Fibroblast of villous mesenchyme (primary cell): ENCODE measurements at places on chromosomes 2 and 18. TPM values are rescaled to one million over a fixed set of nuclear protein-coding genes. Genes with fewer than 3 reads are reported as not detected.
A peak's percentile ranks its signal among the peaks of the same experiment; 100 is the strongest.

The FAM237A gene
- not detected in 2 replicates for total RNA-seq

The RSAD2 gene
- total RNA-seq: 0.64 and 1.3 TPM in 2 replicates

The DQX1 gene
- not detected in 2 replicates for total RNA-seq

The ABCB11 gene
- total RNA-seq: under 0.01 TPM in 1 of 2 replicates, not detected in the other

The RUFY4 gene
- total RNA-seq: not detected in 2 replicates

The ALK gene
- not detected in 2 replicates for total RNA-seq

The CHST9 gene
- not detected in 2 replicates for total RNA-seq

The INSIG2 gene
- 6.1 and 13.0 TPM in 2 replicates for total RNA-seq

The CCDC102B gene
- total RNA-seq: 10.4 and 20.9 TPM in 2 replicates

The PLA2R1 gene
- 8.4 and 13.0 TPM in 2 replicates for total RNA-seq

DNA sequence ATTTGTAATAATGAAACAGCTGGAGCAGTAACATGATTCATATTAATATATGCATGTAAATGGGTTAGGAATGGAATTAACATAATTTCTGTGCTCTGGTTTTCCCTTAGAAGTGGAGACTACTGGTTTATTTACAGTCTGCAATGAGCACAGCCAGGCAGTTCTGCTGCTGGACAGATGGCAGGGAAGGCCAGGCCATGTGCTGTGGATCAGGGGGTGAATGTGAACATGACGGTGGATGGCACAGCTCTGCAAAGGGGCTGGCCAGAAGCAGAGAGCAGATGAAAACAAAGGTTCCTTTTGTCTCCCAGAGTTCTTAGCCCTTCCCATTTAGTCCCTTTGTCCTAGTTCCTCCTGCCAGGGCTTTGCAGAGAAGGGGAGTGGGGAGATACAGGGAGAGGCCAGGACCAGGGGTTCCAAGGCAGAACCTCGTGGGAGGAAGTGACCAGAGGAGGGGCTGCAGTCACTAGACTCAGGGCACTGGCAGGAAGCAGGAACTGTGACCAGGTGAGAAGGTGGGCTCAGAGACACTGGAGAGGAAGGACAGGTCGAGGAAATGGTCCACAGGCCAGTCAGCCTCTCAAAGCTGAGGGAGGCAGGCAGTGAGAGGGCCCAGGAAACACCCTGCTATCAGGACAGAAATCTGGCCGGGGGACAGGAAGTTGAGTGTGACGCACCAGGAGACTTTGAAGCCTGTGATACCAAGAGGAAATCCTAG is 112.9 kb upstream of the ATP8B1 start:
- peak; percentile 13 for DNase-seq

- DNase-seq: peak; percentile 83
Observed at GRCh38 chr2:174059884-174060244, 94.7 kb upstream of the SP3 start.

DNA sequence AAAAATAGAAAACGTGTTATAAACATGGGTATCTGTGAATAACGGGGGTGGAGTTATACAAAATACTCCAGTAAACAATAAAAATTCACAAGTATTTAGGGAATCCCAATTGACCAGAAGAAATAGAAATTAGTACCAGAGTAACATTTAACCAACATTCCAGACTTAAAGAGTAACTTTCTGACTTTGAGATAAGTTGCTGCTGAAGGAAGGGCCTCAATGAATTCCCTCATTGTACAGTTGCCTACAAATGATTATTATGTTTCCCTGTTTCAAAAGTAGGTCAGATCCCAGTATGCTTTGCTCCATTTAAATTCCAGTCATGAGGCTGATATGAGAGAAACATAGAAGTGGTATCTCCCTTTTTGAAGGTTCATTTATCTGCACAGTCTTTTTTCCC is 88.3 kb upstream of the KCNH7 start:
- no peak for DNase-seq

GRCh38 chr2:216352653-216353270 is 19.5 kb downstream of the MARCHF4 start:
- DNase-seq: no peak

GRCh38 chr2:179655627-179656026 is 205.8 kb downstream of the ZNF385B start:
- peak; percentile 15 for DNase-seq

GRCh38 chr2:43634604-43635306 is 2.3 kb upstream of the PLEKHH2 start:
- peak; percentile 77 for DNase-seq

- DNase-seq: no peak
Observed at GRCh38 chr2:126304154-126304553, 351.8 kb upstream of the GYPC start.

DNA sequence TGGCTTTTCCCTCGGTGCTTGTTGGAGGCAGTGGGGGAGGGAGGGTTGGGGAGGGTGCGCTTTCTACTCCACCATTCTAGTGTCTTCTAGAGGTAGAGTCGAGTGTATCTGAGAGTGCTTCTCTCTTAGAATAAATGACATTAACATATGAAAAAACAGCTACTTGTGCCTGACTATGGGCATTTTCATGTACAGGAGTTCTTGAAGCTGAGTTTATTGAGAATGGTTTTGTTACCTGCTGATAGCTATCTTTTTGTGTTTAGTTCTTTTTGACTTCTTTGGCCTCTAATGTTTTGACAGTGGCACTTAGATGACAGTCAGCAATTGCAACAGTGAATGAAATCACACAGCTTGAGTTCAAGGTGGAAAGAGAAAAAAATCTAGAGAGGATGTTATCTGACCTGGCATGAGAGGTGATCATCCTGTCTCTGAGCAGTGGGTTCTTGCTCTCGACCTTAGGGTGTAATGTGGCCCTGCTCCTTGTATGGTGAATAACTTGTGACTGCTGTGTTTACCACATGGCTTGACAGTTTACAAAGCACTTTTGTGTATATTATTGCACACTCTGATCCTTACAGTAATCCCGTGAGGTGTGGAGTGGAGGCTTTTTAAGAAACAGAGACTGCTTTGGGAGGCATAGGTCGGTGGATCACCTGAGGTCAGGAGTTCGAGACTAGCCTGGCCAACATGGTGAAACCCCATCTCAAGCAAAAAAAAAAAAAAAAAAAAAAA is 86.7 kb downstream of the AGAP1 start:
- no peak for DNase-seq

DNA sequence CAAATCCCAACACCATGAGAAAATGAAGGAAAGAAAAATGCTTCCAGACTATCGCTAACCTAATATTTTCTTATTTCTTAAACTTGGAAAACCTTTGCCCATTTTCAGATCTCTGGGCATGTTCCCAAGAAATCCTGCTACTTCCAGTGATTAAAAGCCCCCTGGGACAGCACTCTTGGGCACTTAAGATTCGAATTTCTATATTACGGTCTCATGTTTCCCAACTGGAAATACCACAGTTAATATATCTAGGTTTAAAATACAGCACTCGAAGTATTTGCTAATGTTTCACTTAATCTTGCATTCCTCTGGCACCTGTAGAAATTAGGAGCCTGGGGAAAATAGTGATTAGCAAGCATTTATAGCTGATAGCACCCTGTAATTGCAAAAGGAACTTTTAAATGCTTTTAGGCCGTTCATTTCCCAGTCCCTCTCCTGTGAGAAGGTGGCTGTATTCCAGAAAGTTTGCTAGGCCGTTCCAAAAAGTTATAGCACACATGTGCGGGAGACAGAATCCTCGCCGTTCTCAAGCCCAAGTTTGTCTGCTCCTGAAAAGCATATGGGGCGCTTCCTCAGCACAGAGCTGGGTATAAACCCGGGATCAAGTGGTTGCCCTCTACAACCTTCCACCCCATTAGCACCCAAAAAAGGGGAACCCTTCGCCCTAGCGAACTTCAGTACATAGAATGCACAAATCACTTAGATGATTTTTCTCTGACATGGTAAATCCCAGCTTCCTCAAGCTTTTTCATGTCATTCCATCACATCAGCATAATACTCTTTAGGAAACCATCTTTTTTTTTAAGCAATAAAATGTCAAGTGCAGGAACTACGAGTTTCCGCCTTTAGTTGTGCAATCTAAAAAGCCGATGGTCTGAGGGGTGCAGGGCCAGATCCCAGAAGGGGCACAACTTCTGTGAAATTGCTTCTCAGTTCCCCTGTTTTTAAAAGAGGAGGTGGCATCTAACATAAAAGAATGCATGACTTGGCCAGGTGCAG is 60.6 kb downstream of the DIPK1C start:
- no peak for DNase-seq

DNA sequence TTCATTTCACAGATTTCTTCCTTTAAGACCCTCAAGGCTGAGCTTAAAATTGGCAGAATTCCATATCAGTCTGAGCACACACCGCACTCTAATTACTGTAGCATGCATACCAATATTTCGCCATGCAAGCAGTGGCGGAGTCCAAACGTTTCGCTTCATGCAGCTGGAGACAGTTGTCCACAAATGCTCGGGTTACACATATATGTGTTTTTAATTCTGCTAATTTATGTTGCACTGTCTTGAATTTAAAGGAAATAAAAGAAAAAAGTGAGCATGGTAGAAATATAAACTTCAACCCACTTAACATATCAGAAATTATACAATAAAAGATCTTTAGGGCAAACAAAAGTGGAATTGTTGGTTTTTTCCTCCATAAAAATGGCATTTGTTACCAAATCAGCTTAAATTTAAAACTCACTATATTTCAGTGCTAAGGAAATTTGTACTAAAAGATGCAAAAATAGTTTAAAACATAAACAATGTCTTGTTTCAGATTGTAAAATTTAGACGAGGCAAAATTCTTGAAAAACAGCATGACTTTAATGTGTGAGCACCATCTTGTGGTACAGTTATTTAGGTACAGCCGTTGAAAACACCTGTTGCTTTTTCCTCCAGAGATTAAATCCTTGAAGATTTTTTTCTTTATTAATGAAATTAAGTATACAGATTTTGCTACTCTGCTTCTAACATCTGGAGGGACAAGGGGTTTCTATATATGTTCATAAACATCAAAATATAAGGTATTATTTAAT is 24.1 kb upstream of the KANSL1L start:
- DNase-seq: peak; percentile 65

DNA sequence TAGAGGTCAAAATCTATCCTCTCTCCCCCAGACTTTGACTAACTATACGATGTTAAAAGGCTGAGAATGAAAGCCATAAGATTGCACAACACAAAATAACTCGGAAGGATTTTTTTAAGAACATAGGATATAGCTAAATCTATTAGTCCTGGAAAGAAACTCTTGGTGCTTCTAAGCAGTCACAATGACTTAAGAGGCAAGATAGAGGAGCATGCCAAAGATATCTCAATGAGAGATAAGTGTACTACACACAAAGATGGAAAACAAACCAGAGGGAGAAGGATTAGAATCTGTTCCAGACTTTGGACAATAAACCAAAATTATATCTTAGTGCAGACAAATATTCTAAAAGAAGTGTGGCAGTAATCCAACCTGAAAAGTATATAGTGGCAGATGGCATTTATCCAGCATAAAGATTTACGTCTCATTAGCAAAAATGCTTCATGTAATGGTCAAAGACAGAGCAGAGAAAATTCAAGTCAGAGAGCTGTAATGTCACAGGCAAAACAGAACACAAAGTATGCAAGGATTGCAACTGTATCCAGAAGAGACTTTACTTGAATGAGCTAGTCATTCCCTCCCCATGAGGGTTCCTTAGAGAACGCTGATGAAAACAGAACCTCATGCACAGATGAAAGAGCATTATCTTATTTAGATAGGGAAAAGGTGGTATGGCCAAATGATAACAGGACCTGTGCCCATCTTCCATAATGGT is 28.8 kb upstream of the EVA1A start:
- DNase-seq: peak; percentile 44

DNA sequence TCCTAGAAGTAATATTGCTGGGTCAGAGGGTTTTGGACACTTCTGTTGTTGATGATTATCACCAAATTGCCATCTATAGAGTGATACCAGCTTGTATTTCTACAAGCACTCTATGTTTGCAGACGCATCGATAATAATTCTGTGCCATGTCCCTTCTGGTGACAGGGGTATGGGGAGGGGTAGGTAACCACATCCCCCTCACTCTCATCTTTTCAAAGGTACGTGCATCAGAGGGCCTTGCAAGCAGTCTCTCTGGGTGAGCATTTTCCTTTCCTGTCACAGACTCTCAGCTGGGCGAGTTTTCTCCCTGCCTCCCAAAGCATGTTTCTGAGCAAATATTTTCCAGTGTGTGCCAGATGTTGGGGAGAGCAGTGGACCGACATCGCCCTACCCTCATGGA is 98.0 kb downstream of the SMAD7 start:
- no peak for DNase-seq

DNA sequence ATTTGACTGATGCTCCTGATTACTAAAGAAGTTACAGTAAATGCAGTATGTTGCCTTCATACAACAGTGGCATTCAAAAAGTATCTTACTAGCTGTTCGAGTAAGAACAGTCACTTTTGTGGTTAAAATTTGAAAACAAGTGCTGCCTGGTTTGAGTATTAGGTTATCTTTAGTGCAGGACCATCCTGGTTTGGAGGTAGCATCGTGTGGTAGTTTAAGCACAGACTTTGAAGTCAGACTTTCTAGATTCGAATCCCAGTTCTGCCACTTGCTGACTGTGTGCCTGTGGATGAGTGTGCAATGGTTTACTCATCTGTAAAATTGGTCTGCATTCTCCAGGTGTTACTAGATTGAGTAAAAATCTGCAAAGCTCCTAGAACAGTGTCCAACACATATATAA is 96.8 kb downstream of the SGPP2 start:
- no peak for DNase-seq

GRCh38 chr18:50301074-50301473 is 13.6 kb upstream of the CXXC1 start:
- DNase-seq: no peak

GRCh38 chr2:13681936-13682335 is 950.6 kb upstream of the LRATD1 start:
- no peak for DNase-seq

- DNase-seq: no peak
Observed at GRCh38 chr2:122108186-122108585, 352.7 kb downstream of the TSN start.

- no peak for DNase-seq
Observed at GRCh38 chr2:168165397-168165796, 82.0 kb downstream of the STK39 start.

DNA sequence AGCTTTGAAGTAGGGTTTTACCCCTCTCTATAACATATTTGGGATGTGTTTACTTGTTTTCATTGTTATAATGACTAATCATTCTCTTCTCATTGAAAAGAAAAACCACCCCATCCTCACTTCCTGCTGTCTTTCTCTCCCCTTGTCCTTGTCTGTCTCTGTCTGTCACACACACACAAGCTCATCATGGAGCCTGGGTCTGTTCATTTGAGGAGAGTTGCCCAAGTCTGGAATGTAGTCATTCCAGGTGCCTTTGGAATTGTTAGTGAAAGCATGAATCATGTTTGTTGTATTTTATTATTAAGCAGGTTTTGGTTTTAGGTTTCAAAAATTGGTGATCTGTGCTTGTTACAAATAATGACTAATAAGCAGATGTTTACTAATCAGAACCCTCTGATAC is 133.5 kb upstream of the IL1R2 start:
- DNase-seq: no peak

GRCh38 chr2:178700922-178701342 is 106.3 kb downstream of the TTN start:
- DNase-seq: peak; percentile 35
